Hindlimb muscle (tissue), 1 donor: ENCODE measurements at places on chromosomes 12 and 14.

- DNase-seq, result peak; percentile 67
These were observed 529.6 kb upstream of the TBX3 start for GRCh38 chr12:115213538-115214016.

DNA sequence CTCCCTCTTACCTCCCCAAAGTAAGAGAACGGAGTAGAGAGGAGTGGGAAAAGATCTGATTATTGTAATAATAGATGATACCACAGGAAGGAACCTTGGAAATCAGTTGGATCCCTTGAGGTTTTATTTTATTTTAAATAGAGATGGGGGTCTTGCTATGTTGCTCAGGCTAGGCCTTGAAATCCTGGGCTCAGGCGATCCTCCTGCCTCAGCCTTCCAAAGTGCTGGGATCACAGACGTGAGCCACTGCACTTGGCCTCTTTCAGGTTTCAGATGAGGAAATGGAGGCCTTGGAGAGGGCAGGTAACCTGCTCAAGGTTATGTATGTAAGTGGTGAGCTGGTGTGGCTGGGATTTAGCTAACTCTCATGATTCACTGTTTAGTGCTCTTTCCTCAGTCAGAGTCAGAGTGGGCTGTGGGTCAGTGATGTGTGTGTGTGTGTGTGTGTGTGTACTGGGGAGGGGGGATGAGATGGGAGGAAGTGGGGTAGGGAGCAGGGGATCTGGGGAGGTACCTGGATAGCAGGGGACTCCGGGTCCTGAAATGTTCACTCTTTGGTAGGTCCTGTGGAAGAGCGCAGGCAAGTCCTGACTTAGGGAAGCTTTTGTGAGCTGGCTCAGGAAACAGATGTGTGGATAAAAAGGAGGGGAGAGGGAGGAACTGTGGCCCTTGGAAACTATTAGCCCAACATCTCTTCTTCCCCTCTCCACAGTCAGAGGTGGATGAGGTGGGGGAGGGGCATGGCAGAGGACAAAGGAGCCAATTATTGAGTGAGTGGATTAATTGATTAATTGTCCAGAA, 4.7 kb upstream of the CISTR start:
- no peak for DNase-seq

GRCh38 chr14:49659526-49660455, 24.7 kb upstream of the DNAAF2 start:
- DNase-seq, result no peak

DNA sequence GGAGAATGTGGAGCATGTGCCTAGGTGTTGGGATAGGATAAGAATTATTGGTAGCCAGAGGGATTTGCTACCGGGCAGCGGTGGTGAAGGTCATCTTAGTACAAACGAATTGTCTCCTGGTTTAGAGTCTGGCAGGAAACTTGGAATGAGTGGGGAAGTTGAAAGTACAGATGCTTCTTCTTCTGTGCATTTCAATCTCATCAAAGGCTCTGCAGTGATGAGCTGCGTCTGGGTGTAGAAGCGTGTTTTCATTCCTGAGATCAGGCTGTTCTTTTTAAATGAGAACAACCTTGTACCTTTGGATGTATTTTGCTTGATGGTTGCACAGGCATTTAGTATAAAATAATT, 2.1 kb downstream of the WNK1 start:
- no peak for DNase-seq

DNA sequence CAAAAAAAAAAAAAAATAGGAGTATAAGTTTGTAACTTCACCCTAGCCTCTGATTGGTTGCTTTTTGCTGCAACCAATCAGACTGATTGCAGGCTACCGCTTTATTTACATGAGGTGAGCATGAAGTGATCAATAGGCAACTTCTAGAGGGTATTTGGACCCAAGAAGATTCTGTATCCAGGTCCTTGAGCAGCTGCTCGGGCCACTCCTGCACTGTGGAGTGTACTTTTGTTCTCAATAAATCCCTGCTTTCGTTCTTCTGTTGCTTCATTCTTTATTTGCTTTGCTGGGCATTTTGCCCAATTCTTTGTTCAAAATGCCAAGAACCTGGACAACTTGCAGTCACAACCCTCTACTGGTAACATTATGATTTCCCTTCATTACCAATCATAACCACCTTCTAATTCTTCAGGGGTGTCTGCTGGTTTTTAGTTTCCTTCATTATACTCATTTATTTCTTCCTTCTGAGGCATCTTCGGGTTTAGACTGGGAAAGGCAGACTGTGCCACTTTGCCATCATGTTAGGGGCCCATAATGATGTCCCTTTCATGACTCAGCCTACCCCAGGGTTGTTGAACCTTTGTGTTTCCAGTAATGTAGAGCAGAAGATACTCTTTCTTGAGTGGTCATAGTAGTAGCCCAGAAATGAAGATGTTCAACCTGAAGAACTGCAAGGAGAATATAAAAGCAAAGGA, 43.4 kb upstream of the LIMA1 start:
- no peak for DNase-seq

GRCh38 chr12:131836193-131836592, 8.0 kb downstream of the MMP17 start:
- DNase-seq, result no peak

DNA sequence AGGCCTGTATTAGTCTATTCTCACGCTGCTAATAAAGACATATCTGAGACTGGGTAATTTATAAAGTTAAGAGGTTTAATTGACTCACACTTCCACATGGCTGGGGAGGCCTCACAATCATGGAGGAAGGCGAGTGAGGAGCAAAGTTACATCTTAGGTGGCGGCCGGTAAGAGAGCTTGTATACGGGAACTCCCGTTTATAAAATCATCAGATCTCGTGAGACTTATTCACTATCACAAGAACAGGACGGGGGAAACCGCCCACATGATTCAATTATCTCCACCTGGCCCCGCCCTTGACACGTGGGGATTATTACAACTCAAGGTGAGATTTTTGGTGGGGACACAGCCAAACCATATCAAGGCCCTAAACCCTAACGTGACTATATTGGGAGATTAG, 110.1 kb downstream of the LLPH start:
- no peak for DNase-seq

DNA sequence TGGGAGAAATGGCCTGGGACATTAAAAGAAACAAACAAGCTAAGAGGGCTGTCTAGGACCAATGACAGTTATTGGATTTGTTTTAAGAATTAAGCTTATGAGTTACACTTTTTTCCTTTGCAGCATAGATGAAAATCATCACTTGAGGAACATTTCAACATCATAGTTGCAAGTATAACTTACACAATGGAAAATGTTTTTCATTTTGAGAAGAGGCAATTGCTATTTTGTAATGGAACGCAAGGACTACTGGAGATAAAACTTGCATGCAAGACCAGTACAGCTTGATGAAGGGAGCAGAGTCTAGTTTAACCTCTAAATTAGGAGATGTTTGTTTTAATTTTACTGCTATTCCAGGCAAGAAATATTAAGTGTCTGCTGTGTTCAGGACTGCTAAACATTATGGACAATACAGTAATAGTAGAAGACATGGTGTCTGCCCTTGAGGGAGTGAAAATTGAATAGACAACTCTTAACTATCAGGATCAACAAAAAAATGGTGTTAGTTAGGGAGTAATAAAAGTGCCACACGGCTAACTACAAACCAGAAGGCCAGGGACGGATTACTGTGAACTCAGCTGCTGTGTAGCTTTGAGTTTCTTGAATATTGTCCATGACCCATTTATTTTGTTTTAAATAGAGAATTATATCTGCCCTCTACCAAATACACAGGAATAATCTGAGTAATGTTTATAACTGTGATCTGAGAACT, 374.5 kb downstream of the RAD51B start:
- DNase-seq, result no peak

- peak; percentile 90 for DNase-seq
These were observed 13.9 kb upstream of the ATP2A2 start for GRCh38 chr12:110266980-110267620.

GRCh38 chr12:98294051-98294805, 221.2 kb upstream of the TMPO start:
- no peak for DNase-seq

GRCh38 chr12:117408161-117408791, 46.9 kb upstream of the NOS1 start:
- peak; percentile 82 for DNase-seq

- no peak for DNase-seq
These were observed 76.1 kb downstream of the SAMD4A start for GRCh38 chr14:54642801-54643695.

DNA sequence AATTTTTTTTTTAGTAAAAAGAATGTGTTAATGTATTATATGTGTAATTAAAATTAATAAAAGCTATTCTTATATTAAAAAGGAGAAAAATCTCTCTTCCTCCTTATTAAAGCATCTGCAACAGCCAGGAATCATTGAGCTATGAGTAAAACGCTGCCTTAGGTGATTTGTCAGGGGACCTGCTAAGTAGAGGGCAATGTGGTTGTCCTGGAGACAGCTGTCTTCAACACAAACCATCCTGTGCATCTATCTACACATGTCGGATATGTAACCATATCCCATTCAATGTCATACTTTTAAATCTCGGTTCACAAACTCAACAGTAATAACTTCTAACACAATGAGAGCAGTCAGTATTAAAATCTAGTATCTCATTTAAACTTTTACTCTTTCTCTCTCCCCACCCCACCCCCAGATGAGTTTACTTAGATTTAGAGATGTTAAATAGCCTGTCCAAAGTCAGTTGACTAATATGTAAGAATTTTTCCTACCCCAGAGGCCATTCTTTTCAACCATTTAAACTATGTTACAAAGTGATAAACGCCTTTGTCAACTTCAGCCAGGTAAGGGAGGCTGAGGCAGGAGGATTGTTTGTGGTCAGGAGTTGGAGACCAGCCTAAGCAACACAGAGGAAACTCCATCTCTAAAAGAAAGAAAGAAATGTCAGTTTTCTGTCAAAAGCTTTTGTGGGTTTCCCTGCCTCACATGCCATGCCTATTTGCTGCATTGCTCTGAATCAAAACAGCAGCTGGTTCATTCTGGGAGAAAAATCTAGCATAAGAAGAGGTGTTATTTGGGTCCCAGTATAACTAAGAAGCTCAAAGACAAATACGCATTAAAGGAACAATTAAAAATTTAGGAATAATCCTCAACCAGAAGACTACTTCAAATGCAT, 413.7 kb upstream of the CCDC196 start:
- no peak for DNase-seq

GRCh38 chr14:94321421-94322271, 1.5 kb downstream of the SERPINA6 start:
- DNase-seq, result no peak

GRCh38 chr12:85985996-85986395, 111.9 kb downstream of the NTS start:
- DNase-seq, result no peak

DNA sequence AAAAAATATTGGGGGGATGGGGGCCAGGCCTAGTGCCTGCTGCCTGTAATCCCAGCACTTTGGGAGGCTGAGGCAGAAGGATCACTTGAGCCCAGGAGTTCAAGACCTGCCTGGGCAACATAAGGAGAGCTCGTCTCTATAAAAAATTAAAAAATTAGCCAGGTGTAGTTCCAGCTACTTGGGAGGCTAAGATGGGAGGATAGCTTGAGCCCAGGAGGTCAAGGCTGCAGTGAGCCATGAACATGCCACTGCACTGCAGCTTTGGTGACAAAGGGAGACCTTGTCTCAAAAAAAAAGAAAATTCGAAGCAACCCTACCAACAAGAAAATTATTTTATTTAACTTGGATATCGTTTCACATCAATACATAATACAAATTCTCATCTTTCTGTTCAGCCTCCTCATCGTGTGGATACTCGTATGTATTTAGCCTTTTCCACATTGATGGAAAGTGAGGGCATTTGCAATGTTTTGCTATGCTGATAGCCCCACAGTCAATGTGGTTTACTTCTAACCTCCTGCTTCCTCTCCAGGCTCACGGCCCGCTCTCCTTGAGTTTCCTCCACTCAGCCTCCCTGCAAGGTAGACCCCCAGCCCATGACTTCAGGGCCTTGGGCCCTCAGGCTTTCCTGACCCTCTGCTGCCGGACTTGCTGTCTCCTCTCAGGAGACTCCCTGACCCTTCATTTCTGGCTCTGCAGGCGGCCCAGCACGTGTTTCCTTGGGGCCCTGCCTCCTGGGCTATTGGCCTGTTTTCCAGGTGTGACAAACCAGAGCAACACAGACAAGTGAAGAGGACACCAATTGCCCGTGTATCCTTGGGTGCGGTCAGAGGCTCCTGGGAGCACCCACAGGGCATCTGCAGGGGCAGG, 54.8 kb downstream of the NFKBIA start:
- DNase-seq, result no peak

GRCh38 chr12:127280393-127281275, 986.3 kb upstream of the TMEM132C start:
- DNase-seq, result peak; percentile 26

DNA sequence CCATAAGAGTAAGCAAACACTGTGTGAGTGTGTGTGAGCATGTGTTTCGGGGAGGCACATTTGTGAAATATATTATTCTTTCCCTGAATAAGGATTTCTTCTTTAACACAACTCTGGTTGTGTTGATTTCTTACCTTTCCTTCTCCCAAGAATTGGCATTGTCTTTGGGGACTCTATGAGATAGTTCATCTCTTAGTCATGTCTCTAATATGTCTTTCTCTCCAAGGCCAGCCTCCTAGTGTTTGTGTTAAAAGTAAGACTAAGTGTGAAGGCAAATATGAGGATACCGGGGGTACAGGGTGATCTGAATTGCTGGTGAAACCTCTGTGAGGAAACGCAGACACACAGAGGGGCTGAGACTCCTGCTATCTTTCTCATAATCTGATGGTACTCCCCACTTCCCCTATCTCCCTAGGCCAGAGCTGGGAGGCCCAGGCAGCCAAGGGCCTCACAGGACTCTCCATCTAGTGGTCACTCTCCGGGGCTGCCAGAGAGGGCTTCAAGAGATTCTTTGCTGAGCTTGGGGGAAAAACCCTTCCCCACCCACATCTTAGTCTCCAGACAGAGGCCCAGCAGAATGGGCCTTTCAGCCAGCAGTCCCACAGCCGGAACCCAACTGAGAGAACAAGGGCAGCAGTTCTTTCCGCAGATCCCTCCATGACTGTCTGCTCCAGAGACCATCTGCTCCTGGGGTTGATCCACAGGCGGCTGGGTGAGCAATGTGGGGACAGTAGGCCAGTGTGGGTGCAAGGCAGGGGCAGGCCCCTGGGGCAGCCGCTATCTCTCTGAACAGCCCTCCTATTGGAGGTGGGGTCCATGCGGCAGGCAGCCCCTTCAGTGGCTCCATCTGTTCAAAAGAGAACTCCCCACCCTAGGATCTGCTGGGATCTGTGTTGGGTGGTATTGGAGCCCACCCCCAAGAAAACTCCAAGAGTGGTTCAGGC, 5.8 kb upstream of the HOXC12 start:
- no peak for DNase-seq

- no peak for DNase-seq
These were observed 29.8 kb downstream of the LRRIQ1 start for GRCh38 chr12:85065837-85066482.

DNA sequence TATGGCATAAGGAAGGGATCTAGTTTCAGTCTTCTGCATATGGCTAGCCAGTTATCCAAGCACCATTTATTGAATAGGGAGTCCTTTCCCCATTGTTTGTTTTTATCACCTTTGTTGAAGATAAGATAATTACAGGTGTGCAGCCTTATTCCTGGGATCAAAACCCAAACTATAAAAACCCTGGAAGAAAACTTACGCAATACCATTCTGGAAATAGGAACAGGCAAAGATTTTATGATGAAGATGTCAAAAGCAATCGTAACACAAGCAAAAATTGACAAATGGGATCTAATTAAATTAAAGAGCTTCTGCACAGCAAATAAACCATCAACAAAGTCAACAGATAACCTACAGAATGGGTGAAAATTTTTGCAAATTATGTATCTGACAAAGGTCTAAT, 128.5 kb upstream of the DCN start:
- no peak for DNase-seq

GRCh38 chr12:91620422-91620821, 437.8 kb upstream of the DCN start:
- DNase-seq, result no peak

GRCh38 chr12:122184517-122184916, 1.6 kb downstream of the LRRC43 start:
- DNase-seq, result no peak
